Fibroblast of skin of right biceps (primary cell): ENCODE measurements at places on chromosomes 4 and X.

GRCh38 chrX:19372170-19372546 is 28.4 kb downstream of the PDHA1 start:
- peak; percentile 68 for DNase-seq

DNA sequence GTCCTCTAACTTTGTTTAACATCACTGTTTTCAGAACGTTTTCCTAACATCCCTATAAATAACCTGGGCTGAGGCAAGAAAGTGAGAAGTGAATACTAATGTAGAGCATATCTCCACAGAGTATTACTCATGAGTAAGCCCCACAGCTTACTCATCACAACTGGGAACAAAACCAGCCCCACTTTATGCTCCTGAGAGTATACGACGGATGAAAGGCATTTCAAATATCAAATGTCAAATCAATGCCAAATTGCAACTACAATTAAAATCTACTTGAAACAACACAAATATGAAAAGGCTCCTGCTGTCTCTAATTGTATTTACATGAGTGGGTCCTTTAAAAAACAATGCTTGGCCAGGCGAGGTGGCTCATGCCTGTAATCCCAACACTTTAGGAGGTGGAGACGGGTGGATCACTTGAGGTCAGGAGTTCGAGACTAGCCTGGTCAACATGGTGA is 41.2 kb downstream of the SH3RF1 start:
- peak; percentile 97 for DNase-seq

- DNase-seq: peak; percentile 65
Observed at GRCh38 chr4:101345596-101346350, 1.6 kb downstream of the PPP3CA start.

GRCh38 chrX:131812847-131813825 is 210.0 kb upstream of the STK26 start:
- no peak for DNase-seq

- DNase-seq: no peak
Observed at GRCh38 chr4:86233090-86233489, 126.8 kb downstream of the MAPK10 start.

- DNase-seq: no peak
Observed at GRCh38 chr4:121011780-121012340, 60.5 kb downstream of the NDNF start.

- peak; percentile 28 for DNase-seq
Observed at GRCh38 chr4:127783026-127783769, 1.1 kb downstream of the HSPA4L start.

DNA sequence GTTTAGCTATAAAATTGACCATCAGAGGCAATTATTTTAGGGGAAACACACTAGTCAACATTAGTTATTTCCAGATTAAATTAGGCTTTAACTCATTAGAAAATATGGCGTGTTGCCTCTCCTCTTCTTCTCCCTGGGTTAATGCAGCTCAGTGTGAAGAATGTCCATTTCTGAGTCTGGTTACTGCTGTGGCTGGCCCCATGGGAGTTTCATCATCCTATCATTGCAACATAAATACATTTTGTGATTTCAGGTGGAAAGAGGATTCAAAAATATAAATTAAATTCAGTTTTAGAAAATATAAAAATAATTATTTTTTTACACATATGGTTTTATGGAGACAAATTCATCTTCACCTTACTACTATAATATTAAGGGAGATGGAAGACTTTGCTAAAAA is 288.5 kb upstream of the ARSJ start:
- no peak for DNase-seq

DNA sequence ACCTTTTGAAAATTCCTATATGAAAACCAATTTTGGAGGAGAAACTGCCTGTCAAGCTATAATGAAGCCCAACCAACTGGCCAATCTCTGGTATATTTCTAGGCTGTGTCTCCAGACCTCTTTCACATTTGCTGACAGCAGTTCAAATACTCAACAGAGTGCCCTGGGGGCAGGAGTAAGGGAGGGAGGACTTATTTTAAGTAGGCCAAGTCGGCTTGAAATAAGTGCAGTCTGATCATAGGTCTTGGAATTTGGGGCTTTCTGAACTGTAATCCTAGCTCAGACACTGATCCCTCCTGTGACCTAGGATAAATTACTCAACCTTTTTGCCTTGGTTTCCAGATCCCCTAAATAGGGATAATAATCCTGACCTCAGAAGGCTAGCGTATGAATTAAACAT is 59.4 kb upstream of the SLC7A11 start:
- no peak for DNase-seq

DNA sequence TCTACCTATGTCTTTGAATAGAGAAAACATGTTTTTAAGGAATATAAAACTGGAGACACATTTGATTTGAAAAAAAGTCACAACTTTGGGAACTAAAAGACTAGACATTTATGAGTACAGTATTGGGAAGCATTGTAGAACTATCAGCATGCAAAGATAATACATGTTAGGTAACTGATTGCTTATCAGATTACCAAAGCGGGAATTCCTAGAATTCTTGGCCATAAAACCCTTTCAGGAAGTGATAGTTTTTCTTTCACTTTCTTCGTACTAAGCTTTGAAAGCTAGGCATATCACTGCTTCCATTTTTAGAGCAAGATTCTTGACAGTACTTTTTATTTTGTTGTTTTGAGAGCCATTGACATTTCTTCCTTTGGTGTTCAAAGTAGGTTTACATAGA is 646.6 kb upstream of the PITX2 start:
- DNase-seq: peak; percentile 20

DNA sequence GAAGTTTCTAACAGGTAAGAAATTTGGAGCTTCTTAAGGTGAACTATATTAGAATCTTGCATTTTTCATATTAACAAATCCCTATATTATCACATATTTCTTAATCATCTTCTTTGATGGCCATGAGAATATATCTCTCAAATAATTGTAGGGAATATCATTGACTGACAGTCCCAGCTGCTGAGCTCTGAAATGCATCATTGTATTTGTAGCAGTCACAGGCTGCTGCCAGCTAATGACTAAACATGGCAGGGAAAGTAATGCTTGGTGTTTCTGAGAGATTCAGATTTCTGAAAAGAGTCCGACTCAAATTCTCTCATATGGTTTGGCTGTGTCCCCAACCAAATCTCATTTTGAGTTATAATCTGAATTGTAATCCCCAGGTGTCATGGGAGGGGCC is 171.9 kb downstream of the TRAM1L1 start:
- DNase-seq: no peak

DNA sequence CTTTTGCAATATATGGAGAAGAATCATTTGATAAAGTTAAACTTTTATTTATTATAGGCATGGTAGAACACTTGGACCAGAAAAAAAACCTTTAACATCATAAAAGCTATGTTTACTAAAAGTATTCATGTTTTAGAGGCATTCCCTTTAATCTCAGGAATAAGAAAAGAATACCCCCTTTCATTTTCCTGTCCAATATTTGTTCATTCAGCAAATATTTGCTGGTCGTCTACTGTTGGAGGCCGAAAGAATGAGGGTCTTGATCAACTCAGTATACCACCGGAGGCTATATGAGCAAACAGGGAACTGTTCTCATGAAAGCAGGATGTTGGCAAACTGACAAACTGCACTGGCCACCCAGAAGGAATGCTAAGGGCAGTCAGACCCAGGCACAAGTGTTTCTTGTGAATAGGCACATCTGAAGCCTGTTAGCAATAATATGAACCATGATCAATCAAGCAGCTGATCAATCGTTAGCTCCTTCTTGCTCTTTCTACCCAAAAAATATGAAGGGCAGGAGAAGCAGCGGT is 480.8 kb upstream of the FAT1 start:
- DNase-seq: no peak

DNA sequence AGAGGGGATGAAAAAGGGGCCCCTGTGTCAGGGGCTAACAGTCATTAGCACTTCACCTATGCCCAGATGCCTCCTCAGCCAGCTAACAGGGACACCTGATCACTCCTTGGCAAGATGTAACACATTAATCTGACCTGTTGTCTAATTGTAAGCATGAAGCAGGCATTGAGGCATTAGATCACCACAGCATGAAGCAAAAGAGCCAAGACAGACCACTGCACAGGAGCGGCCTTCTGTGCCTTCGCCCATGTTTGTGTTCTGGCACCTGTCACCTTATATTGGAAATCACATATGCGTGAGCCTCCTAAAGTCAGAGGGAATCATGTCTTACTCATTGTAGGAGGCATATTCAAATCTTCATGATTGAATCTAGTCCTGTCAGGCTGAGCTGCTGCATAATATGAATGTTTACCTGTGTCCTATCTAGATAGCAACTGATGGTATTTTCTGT is 48.4 kb downstream of the PTTG2 start:
- DNase-seq: no peak

GRCh38 chr4:100461807-100462605 is 55.8 kb downstream of the EMCN start:
- peak; percentile 74 for DNase-seq

GRCh38 chrX:115912372-115912897 is 258.1 kb upstream of the AGTR2 start:
- no peak for DNase-seq

GRCh38 chr4:37549041-37549440 is 137.1 kb downstream of the RELL1 start:
- DNase-seq: peak; percentile 84

GRCh38 chr4:75935628-75936027 is 5.2 kb downstream of the NAAA start:
- DNase-seq: no peak

GRCh38 chr4:88623097-88623496 is 30.8 kb downstream of the HERC3 start:
- DNase-seq: peak; percentile 97

- peak; percentile 60 for DNase-seq
Observed at GRCh38 chr4:41212616-41213203, 1.6 kb downstream of the APBB2 start.

GRCh38 chr4:85420831-85421230 is 54.1 kb upstream of the ARHGAP24 start:
- DNase-seq: no peak

GRCh38 chr4:5863461-5864113 is 29.3 kb downstream of the CRMP1 start:
- DNase-seq: peak; percentile 96

- peak; percentile 69 for DNase-seq
Observed at GRCh38 chr4:114136069-114136468, 156.6 kb upstream of the ARSJ start.

DNA sequence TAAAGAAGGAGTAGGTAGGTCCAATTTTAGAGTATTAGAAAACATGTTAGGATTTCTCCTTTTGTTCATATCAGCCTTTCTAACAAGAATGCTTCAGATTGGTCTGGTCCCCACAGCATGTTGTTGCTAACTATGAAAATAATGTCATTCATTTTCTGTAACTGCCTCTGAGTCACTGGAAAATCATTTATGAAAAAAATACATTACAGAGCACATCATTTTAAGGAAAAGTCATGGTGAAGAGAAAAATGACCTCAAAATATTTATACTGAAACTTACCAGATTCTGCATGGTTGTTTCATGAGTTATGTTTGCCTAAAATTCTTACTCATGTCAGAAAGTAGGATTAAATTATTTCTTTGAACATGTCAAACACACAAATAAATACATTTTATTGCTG is 35.2 kb downstream of the DTHD1 start:
- peak; percentile 68 for DNase-seq

- peak; percentile 89 for DNase-seq
Observed at GRCh38 chrX:30659421-30659820, 6.2 kb downstream of the GK start.

GRCh38 chr4:186561748-186562147 is 6.4 kb upstream of the MTNR1A start:
- DNase-seq: no peak

DNA sequence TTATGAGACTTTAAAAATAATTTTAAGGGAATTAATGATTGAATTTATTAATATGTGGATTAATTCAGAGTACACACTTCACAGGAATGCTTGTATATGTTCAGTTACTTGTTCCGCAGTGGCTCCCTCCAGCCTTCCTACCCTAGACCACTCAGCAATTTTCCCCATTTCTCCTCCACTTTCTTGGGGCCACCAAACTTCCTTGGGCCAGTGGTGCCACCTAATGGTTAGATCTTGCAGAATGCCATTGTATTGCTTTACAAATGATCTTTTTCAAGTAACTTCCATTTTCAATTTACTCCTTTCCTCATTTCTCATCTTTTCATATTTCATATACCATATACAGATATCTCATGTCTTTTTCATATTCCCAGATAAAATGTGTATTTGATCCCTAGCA is 3.6 kb upstream of the RNF175 start:
- no peak for DNase-seq

DNA sequence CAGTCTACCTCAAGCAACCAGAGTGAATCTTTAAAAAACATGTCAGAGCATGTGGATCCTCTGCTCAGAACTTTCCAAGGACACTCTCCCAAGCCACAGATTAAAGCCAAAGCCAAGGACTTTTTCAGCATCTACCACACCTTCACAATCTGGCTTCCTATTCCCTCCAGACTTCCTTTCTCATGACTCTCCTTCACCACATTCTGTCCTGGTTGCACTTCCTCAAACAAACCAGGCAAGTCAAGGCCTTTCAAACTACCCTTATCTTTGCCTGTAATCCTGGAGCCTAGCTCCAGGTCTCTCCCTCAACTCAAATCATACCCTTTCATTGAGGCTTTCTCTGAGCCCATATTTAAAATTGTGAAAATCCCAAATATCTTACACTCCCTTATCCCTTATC is 191.6 kb upstream of the GALNTL6 start:
- DNase-seq: no peak
